ENCODE measurements at places on chromosomes 11 and 22.
A peak's percentile ranks its signal among the peaks of the same experiment; 100 is the strongest.

- DNase-seq, result no peak
These were observed 109.5 kb downstream of the TENM4 start for GRCh38 chr11:79331203-79331901.

DNA sequence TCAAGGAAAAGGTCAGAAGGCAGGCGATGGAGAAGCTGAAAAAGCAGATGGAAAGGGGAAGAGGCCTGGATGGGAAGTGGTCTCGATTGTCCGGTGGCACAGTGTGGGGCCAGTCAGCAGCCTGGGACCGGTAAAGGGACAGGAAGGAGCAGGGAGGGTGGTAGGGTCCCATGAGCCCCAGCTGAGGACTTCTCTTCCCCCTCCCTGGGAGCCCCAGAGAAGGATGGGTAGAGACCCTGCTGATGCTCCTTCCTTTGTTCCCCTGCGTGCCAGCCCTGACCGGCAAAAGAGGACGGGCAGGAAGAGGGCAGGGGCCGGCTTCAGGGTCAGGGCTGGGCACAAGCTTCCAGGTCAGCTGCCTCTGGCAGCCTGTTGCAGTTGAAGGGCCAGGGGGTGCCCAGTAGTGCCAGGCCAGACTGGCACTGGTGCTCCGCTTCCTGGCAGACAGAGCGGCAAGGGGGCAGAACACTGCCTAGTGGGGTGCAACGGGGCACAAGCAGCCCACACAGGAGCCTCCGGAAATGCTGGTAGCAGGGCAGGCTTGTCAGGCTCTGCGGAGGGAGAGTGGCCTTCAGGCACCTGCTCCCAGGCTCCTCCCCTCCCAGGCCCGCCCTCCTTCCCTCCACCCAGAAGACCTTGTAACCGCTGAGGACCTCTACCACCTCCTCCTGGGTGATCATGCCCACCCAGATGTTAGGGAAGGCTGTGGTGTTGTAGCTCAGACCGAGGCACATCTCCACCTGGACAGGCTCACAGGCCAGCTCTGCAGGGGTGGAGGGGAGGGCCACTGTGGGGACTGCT, 739 bp upstream of the C1QTNF5 start:
- no peak for DNase-seq

- no peak for DNase-seq
These were observed 191.9 kb downstream of the SWAP70 start for GRCh38 chr11:9855579-9856287.

GRCh38 chr11:5204787-5205186, 4.3 kb upstream of the OR51V1 start:
- peak; percentile 11 for DNase-seq

DNA sequence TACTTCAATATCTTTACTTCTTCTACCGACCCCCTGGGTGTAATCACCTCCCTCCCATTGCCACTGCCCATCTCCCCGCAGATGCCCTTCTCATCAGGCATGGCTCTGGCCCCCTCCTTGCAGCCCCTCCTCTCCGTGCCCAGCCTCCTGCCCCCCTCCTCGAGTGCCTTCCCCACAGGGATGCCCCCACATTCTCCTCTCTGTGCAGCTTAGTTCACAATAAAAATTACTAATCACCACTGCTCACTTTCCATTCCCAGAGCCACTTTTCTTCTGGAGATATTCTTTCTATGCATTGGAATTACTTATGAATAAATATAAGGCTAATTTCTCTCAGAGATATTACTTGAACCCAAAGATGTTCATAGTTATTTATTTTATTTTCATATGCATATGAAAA, 22.1 kb downstream of the IFITM10 start:
- DNase-seq, result no peak

- DNase-seq, result no peak
These were observed 15.7 kb upstream of the OPCML start for GRCh38 chr11:133547808-133548494.

- DNase-seq, result no peak
These were observed 64.9 kb upstream of the PAX6 start for GRCh38 chr11:31875866-31876560.

- no peak for DNase-seq
These were observed 40.6 kb downstream of the SCUBE1 start for GRCh38 chr22:43302531-43303041.

DNA sequence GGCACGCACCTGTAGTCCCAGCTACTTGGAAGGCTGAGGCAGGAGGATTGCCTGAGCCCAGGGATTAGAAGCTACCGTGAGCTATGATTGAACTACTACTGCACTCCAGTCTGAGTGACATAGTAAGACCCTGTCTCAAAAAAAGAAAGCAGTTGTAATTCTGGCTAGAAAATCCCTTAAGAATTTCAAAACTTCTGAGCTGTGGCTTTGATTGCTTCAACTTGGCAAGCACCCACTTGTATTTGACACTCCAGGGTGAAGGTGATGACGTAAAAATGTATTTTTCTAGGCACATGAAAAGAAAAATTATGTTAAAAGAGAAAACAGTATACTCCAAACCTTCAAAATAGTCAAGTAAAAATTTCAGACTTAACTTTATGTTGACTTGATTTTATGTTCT, 23.6 kb upstream of the ALKBH3 start:
- DNase-seq, result no peak

GRCh38 chr11:19199048-19199447, 2.7 kb downstream of the CSRP3 start:
- no peak for DNase-seq

GRCh38 chr11:120336641-120337354, 585 bp downstream of the ARHGEF12 start:
- peak; percentile 65 for DNase-seq

DNA sequence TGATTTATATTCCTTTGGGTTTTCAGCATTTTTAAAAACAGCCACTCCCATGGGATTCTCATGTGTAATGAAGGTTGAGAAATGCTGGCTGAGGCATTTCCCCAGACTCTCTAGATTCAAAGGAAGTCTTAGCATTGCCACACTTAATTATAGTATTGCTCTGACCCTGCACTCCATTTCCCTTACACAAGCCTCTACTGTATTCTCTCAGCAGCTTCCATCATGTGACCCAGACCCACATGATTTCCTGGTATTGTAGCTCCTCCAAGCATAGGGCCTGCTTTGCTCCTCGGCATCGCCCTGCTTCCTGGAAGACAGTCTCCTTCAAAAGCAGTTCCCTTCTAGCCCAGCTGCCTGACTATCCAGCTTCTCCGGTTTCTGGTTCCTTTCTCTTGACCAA, 261.5 kb downstream of the LARGE1 start:
- DNase-seq, result peak; percentile 61

- no peak for DNase-seq
These were observed 269.7 kb downstream of the DYNC2H1 start for GRCh38 chr11:103378931-103379330.

DNA sequence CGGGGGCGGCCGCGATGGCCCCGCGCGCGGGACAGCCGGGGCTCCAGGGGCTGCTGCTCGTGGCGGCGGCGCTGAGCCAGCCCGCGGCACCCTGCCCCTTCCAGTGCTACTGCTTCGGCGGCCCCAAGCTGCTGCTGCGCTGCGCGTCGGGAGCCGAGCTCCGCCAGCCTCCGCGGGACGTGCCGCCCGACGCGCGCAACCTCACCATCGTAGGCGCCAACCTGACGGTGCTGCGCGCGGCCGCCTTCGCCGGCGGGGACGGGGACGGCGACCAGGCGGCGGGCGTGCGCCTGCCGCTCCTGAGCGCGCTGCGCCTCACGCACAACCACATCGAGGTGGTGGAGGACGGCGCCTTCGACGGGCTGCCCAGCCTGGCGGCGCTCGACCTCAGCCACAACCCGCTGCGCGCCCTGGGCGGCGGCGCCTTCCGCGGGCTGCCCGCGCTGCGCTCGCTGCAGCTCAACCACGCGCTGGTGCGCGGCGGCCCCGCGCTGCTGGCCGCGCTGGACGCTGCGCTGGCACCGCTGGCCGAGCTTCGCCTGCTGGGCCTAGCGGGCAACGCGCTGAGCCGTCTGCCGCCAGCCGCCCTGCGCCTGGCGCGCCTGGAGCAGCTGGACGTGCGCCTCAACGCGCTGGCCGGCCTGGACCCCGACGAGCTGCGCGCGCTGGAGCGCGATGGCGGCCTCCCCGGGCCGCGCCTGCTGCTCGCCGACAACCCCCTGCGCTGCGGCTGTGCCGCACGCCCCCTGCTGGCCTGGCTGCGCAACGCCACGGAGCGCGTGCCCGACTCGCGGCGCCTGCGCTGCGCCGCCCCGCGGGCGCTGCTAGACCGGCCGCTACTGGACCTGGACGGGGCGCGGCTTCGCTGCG, 697 bp downstream of the TPBGL start:
- DNase-seq, result peak; percentile 87

GRCh38 chr11:61353131-61354067, 8.3 kb downstream of the CYB561A3 start:
- peak; percentile 85 for DNase-seq

DNA sequence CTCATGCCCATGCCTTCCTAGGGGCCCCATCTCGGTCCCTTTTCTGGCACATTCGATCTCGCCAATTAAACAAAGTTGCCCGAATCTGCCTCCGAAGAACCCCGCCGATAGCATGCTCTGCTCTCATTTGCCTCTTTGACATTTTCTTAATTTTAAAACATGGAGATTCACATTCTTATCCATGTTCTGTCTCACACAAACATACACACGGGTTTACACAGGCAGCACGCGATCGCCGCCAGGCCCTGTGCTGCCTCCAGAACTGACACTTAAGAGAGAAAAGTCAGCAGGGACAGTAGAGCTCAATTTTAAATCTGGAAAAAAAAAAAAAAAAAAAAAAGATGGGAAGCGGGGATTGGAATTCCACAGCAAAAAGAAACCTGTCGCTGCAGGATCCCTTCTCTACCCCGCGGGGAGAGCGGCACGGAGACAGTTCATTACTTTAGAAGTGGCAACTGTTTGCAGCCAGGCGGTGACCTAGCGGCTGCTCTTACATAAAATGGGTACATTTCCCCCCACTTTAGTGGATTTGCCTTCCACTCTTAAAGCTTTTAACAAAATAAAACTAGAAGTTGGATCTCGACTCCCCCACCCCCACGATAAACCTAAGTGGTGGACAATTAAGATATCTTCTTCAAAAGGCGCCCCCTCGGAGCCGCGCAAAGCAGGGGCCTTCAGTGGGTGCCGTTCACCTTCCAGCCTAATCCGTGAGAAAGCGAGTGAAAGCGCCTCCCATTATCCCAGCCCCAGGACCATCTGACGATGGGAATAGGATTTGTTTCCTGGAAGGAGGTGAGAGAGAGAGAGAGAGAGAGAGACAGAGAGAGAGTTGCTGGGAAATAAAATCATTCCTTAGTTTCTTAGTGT, 13.7 kb downstream of the PAX6 start:
- no peak for DNase-seq

GRCh38 chr11:66691311-66691980, 13.8 kb upstream of the RBM4B start:
- no peak for DNase-seq

DNA sequence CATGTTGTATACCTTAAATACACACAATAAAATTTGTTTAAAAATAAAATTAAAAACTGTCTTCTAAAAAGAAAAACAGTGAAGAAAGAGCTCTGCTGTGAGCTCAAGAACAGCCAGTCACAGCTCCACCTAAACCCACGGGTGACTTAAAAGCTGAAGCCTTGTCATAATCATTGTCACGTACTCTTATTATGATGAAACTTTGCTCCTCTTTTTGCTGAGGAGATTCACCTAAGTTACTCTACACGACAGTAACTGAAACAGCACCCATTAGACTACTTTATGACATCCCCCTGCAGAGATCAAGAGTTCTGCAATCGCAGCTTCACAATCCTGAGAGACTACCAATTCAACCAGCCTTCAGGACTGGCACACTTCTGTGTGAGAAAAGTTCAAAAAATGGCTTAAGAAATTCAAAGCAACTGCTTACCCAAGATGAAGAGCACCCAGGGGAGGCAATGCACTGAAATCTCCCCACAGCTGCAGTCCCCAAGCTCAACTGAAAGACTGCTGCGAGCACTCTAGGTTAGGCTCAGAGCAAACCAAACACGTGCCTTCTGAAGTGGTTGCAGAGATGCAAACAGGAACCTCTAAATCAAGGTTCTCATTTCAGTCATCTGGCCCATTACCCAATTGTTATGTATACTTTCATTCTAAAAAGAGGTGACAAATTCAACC, at the start of gene JAML:
Gene JAML, minus strand, starts transcription at position 501 of the 678 bp plus-strand sequence. CDS start 10,145 bp downstream, outside the sequence.
- no peak for DNase-seq

DNA sequence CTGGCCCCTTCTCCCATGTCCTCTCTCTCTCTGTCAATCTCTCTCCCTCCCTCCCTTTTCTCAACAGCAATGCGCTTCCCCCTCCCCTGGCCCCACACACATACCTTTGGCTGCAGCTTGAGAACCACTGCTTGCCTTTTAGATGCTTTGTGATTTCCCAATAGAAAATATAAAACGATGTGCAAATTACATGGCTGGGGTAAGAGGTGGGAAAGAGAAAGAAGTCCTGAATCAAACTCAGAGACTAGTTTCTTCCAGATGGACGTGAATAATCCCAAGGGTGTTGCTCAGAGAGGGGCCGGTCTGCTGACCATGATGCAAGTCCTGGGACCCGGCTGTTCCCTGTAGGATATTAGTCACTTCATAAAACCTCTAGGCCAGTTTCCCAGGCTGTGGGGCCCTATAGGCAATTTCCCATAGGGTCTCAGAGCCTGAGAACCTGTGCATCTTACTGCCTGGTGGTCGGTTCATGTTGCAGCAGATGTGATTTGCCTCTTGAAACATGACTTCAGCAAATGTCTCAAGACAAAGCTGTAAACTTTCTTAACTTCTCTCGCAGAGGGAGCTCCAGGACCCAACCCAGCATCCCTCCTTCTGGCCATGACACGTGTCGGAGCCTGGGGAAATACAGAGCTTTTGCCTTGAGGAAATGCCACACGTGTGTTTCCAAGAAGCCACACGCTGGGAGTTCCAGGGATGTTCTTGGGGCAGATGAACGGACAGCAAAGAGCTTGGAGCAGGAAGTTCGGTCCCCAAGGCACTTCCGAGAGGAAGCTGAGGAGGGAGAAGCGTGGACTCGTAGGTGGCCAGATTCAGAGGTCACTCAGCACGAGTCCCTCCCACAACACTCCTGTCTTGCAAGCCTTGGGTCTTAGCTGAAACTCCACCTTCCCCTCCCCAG, 34.5 kb upstream of the ETS1 start:
- no peak for DNase-seq

DNA sequence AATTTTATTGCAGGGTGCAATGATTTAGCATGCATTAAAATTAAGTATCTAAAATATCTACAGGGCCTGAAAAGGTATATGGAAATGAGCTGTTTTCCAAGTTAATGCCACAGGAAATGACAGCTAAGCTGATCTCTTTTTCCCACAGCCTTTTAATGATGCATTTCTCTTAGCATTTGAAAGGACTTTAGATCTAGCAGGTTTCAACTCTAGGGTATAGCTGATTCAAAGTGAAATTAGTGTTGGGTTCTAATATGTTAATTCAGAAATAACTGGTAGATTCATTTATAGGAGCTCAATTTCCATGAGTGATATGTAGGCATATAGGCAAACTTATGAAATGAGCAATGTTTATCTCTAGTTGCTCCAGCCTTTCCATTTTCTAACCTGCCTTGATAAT, 274.2 kb downstream of the CASP12 start:
- no peak for DNase-seq

Data from adrenal gland (tissue), 19 donors.